DMS53 (cell line): ENCODE measurements at places on chromosomes 2 and 18.

- DNase-seq, result no peak
Observed at GRCh38 chr18:69658685-69659084, 258.0 kb downstream of the DOK6 start.

DNA sequence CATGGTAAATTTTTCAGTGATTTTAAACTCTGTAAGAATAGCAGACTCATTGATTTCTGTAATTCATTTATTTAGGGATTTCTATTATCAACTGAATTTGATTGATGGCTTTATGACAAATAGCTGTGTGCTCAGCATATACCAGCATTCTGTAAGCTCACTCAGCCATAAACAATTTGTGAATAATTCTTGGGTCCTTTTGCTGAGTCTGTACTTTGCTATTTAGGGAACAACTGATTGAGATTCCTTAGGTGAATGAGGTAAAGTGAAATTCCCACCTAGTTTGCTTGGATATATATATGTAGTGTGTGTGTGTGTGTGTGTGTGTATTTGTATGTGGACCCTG, 76.7 kb upstream of the CAVIN2 start:
- DNase-seq, result no peak

GRCh38 chr2:36706021-36706876, 9.7 kb downstream of the VIT start:
- DNase-seq, result no peak

GRCh38 chr2:172693529-172694455, 41.9 kb upstream of the RAPGEF4 start:
- DNase-seq, result peak; percentile 69

DNA sequence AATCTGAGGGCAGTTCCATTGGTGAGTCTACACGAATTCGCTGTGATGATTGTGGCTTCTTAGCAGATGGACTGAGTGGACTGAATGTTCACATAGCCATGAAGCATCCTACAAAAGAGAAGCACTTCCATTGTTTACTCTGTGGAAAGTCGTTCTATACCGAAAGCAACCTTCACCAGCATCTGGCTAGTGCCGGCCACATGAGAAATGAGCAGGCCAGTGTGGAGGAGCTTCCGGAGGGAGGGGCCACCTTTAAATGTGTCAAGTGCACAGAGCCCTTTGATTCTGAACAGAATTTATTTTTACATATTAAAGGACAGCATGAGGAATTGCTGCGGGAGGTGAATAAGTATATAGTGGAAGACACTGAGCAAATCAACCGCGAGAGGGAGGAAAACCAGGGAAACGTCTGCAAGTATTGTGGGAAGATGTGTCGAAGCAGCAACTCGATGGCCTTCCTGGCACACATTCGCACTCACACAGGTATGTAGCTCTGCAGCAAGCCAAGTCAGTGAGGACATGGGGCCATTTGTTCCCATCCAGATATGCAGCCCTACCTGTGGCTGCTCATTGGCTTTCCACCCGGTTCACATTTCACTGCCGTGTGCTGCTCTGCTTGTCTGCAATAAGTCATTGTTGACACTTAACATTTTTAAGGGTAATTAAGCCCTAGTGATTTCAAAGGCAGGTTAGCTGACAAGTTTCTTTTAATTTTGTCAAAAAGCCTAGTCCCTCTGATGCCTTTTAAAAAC, 37.7 kb downstream of the ZNF407 start:
- peak; percentile 56 for DNase-seq

DNA sequence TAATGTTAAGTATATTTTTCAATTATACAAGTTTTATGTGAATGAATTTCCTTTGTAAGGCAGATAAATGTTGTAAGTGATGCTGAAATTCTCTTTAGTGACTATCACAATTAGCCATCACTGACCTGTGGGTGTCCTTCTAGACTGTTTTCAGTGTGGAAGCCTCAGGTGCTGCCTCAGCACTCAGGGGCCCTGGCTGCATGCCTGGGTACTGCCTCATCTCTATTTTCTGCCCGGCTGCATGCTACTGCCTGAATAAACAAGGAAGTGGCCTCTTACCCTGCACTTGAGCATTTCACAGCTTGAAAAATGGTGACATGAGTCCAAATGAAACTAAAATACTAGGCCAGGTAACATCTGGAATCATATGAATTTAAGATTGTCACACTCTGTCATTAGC, 787.6 kb upstream of the SALL3 start:
- peak; percentile 57 for DNase-seq

DNA sequence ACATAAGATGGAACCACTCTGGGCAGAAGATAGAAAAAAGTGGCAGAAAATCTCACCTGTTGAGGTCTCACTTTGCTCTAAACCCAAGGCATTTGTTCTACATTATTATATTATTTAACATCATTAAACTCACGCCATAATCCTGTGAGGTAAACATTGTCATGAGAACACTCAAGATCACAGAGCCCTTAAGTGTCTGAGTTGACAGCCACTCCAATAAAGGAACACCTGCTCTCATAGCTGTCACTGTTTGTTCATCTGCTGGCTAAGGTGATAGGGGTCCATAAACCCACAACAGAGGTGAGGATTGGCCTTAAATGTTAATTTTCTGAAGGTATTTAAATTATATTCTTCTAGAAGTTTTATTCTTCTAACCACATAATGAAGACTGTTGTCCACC, 439.7 kb downstream of the RIT2 start:
- DNase-seq, result peak; percentile 98

DNA sequence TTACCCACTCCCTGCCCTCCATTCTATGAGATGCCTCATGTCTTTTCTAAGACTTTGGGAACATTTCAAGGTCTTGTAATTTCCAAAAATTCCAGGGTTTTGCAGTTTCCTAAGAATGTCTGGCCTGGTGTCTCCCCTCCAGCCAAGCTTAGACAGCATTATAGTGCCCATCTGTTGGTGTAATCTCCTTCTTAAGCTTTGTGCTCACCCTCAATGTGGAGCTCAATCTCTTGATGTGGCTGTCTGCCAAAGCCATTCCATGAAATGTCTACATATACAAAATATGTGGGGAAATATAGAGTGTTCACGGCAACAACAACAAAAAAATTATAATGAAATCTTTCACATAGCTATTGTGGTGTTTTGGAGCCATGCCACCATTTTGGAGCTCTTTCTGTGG, 558.4 kb downstream of the PIK3C3 start:
- DNase-seq, result no peak

DNA sequence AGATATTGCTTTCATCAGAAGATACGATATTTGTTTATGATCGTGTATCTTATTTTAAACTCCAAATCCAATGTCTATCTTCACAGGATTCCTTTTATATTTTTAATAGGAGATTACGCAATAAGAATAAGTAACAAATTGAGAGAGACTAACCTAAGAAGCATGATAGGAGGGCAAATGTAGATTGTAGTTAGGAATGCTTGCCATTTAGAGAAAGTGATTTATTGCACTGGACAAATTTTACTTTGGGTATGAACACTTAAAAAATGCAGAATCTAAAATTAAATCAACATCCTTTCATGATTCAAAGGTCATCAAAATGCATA, 563.4 kb upstream of the POU3F3 start:
- DNase-seq, result no peak

GRCh38 chr18:32424696-32425095, 46.0 kb downstream of the GAREM1 start:
- no peak for DNase-seq

DNA sequence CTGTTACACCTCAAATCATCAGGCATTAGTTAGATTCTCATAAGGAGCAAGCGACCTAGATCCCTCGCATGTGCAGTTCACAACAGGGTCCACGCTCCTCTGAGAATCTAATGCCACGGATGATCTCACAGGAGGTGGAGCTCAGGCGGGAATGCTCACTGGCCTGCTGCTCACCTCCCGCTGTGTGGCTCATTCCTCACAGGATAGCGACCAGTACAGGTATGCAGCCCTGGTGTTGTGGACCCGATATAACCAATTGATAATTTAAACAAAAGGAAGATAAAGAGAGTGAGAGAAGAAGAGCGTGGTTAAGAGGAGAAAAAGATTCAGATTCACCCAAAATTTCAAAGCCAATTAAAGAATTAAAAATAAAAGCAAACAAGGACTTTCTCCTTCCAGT, 20.8 kb downstream of the TLK1 start:
- DNase-seq, result no peak

DNA sequence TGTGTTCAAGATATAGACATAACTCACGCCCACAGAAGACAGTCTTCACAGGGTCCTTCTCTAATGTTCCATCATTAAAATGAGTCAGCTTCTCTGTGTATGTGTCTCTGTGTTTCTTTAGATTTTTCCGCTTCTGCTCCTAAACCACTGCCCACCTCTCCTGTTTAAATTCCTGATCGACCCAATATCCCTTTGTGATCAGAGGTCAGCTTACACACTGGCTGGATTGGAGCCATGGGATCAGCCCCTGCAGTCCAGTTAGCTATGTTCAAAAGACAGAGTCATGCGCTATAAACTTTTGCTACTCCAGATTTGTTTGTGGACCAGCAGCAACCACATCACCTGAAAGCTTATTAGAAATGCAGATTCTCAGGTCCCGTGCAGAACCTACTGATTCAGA, 229.2 kb downstream of the C1D start:
- no peak for DNase-seq

GRCh38 chr2:26738481-26738880, 25.6 kb upstream of the SLC35F6 start:
- no peak for DNase-seq

DNA sequence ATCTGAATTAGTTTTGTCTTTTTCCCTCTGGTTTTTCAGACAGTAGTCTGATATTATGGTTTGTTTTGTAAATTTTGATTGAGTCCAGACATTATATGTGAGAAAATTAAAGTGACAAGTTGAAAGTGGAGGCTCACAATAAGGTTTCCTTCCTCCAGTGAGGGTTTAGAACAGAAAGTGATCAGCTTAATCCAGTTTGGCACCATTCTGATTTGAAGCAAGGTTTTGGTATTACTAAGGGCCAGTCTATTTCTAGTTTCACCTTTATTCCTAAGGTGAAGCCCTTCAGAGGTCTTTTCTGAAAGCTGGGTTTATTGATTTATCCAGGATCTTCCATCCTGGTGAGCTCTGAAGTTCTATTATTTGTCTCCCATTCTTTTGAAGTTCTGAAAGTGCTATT, 68.7 kb downstream of the CDC42EP3 start:
- no peak for DNase-seq

DNA sequence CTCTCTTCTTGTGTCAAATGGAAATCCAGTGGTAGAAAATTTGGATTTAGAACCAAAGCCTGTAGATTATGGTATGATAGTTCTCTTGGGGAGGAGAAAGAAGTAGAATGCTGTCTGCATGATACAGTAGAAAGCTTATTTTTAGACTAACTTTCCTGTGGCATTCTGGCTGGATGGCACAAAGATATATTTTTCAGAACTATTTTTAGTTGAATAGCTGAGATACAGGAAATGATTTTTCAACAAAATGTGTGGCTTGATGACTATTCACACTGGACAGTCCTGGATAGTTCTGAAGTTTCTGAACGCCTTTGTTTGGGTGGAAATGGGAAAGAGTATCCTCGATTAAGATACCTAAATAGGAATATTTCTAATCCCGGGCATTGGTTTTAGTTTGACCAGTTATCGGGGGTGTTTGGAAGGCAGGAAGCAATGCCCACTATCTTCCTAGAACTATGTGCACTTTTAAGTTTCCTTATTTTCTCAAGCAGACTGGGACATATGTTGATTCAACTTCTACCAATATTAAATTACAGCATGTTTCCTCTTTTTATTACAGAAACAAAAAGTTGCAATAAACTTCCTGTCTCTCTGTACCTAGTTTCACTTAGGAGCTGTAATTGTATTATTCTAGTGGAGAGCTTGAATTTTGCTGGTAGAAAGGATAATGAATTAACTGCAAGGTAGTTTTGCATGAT, 32.1 kb downstream of the GDF7 start:
- no peak for DNase-seq

DNA sequence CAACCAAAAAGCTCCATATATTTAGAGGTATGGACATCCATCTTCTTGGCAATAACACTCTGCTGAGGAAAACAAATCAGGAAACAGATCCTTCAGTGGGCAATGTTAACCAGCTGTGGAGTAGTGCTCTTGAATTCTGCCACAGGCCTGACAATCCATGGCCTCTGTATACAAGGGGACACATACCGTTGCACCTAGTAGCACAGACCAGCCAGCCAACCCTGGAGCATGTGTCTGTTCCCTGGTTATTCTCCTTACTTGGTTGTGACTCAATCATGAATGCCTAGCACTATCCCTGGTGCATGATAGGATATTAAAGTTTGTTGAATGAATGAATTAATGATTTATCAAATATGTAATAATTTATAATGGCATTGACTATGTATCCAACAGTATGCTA, 261.4 kb upstream of the MGAT5 start:
- no peak for DNase-seq

DNA sequence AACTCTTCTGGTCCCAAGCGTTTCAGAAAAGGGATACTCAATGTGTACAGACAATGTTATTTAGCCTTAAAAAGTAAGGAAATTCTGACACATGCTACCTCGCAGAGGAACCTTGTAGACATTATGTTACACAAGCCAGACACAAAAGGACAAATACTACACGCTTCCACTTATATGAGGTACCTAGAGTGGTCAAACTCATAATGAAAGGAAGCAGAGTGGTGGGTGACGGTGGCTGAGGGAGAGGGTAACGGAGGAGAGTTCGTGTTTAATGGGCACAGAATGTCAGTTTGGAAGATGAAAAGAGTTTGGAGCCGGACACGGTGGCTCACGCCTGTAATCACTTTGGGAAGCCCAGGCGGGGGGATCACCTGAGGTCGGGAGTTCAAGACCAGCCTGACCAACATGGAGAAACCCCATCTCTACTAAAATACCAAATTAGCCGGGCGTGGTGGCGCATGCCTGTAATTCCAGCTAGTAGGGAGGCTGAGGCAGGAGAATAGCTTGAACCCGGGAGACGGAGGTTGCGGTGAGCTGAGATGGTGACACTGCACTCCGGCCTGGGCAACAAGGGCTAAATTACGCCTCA, 1.4 kb downstream of the MCM6 start:
- DNase-seq, result no peak
